ENCODE measurements at places on chromosomes 11 and 22.

GRCh38 chr11:122108828-122109227, 7.2 kb downstream of the BLID start:
- no peak for DNase-seq

GRCh38 chr11:74749127-74749964, 697 bp downstream of the RNF169 start:
- DNase-seq, result peak; percentile 62

- DNase-seq, result no peak
Observed at GRCh38 chr11:43508511-43508918, 149.8 kb downstream of the TTC17 start.

DNA sequence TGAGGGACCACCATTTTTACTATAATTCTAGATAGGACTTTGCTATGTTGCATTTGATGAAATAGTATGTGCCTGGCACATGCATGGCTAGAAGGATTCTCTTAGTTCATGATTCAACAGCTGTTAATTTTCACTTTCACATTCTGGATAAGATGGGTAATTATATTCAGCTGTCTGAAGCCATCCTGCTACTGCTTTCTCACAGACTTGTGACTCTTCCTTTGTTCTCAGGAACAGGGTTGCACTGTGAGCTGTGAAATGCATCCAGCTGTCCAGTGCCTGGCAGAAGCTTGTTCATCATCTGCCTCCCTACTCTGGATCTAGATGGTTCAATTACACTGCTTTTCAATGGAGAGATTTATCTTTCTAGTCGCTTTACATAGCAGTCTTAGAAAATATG, 610.1 kb upstream of the ANO5 start:
- DNase-seq, result no peak

DNA sequence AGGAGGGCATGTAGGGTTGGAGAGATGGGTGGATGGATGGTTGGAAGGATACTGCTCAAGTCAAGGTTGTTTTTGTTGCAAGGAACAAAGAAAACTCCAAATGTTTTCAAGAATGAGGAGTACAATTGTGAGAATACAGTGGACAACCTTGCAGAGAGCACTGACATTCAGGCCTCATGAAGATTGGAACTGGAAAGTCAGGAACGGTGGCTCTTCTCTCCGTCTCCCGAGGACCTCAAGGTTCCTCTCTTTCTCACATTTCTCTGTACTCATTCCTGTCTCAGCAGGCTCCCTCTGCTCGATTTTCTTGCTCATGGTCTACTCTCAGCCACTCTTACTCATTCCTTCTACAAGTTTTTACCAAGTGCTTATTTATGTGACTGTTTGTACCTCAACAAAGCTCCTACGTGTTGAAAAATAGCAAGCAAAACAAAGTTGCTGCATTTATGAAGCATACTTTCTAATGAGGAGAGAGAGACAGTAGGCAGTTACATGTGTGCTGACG, 97.6 kb downstream of the SWAP70 start:
- no peak for DNase-seq

DNA sequence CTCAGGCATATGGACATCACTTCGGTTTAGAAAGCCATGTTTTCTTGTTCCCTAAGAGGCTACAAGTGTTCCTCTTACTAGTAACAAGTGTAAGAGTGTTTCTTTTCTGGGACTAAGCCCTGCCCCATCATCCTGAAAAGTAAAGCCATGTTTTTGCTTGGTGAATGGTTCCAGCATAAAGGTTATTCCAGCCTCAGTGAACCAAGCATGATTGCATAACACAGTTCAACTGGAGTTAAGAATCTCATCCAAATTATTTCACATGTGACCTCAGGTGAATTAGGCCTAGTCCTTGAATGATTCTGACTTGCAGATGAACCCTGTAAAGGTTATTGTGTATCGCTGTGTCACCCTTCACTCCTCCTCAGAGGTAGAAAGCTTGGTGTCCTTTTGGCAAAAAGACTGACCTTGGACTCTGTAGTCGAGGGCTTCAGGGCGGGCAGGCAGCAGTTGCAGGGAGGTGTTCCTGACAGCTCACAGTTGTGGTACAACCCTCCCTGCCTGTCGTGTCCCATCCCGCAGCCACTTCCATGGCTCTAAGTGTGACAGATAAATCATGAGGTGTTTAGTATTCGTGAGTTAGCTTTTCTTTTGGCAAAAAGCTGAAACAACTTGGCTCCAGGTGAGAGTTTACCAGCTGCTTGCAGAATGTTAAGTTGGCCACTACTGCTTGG, 321.8 kb downstream of the CADM1 start:
- peak; percentile 64 for DNase-seq

GRCh38 chr11:1198561-1199240, 24.2 kb upstream of the MUC5B start:
- no peak for DNase-seq

- DNase-seq, result no peak
Observed at GRCh38 chr11:74326665-74327064, 15.2 kb upstream of the P4HA3 start.

DNA sequence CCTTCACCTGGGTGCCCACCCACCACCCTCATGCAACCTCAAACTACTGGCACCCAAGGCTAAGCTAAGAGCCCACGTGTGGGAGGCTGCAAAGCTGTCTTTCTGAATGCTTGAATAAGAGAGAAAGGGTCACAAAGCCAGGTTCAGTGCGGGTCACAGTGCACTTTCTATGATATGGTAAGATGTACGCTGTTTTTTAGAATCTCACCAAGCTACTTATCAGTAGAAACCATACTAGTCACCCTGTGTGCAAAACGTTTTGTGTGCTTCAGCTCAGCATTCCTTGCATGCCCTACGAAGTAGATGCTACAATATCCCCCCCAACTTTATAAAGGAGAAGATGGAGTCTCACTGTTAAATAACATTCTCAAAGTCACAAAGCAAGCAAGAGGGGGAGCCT, 14.9 kb downstream of the P2RX3 start:
- DNase-seq, result no peak

DNA sequence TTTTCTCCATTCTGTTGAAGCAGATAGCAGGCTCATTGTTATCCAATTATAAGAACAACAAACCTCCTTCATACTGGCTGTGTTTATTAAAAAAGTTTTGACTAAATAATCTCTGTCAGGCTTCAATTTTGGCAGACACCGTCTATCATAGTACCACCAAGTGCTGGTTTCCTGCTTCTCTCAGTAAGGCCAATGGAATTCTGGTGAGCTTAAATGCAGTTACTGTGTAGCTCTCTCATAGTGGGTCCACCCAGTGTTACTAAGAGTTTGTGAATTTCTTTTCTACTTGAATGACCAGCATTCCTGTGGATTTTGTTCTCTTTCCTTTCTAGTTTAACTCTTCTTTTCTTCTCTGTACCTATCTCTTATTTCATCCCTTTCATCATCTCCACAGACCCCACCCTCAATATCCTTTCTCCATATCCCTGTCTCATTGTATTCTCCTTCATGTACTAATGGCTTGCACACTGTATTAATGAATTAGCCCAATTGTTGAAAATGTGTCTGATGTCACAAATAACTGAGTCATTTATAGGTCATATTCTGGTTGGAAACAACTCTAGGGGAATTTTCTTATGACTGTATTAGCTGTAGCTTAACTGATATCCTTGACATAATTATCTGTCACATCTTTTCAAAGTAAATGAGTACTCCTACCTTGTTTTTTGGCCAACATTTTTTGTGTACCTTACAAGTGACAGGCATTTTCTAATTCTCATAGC, 372.1 kb downstream of the FAT3 start:
- DNase-seq, result no peak

DNA sequence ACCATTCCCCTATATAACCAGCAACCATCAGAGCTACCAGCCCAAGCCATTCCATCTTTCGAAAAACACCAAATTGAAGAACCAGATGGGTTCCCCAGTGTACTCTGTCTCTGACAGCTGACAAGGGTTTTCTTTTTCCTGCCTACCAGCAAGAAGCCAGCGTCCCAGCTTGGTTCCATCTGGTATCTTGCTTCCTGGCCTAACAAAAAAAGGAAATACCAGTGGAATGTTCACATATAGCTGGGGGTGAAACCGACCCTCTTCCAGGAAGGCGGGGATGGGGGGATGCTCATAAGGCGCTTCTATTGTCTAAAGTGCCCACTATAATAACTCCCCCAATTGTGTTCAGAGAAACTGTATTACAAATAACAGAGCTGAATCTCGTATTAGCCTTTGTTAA, 172.3 kb downstream of the LDLRAD3 start:
- DNase-seq, result no peak

GRCh38 chr11:71486320-71486719, 33.3 kb downstream of the NADSYN1 start:
- no peak for DNase-seq
